ENCODE measurements at places on chromosomes 2 and 18. TPM values are rescaled to one million over a fixed set of nuclear protein-coding genes. Genes with fewer than 3 reads are reported as not detected.

Gene CD207
- total RNA-seq = not detected

Gene TUBA3E
- not detected for total RNA-seq

Gene ERICH2
- not detected for total RNA-seq

Gene ZNF396
- 2.0 TPM for total RNA-seq

Gene MC2R
- not detected for total RNA-seq

Gene POTEI
- not detected for total RNA-seq

Gene IL36G
- not detected for total RNA-seq

Gene TRIM43
- not detected for total RNA-seq

Gene KANSL1L
- total RNA-seq = 28.2 TPM

Gene SUMO1
- total RNA-seq = 68.5 TPM

Measured in fibroblast of the aortic adventitia (primary cell).